ENCODE measurements at places on chromosomes 2 and 18. TPM values are rescaled to one million over a fixed set of nuclear protein-coding genes. Genes with fewer than 3 reads are reported as not detected.

DNA sequence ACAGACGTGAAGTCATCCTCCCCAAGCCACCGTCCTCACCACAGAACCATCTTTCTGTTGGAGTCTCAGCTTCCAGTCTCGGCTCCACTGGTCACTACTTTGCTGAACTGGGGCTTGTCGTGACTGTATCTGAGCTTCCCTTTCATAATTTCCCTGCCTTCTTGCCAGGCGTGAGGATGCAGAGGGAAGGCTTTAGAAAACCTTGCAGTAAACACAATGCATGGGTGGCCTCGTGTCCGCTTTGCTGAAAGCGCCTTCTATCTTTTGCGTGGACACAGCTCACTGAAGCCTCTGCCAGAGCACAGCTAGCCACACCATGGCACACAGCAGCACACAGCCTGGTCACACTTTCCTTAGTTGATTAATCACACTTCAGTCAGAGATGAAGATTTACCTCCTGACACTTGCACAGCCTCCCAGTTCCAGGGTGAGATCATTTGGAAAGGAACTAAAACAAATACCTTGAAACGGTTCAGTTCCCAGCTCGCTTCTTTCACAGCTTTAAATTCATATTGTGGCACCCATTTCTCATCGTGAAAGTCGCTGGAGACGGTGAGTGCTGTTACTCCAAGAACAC is 2.8 kb upstream of the GPR45 start:
- no peaks in the 10 kb centered on the region for H3K36me3 ChIP-seq
- H3K27me3 ChIP-seq = no peaks in the 10 kb centered on the region
- H3K27ac ChIP-seq = no peak overlapping the region
- H3K4me3 ChIP-seq = no peak overlapping the region
- H3K4me1 ChIP-seq = no peaks in the 10 kb centered on the region

DNA sequence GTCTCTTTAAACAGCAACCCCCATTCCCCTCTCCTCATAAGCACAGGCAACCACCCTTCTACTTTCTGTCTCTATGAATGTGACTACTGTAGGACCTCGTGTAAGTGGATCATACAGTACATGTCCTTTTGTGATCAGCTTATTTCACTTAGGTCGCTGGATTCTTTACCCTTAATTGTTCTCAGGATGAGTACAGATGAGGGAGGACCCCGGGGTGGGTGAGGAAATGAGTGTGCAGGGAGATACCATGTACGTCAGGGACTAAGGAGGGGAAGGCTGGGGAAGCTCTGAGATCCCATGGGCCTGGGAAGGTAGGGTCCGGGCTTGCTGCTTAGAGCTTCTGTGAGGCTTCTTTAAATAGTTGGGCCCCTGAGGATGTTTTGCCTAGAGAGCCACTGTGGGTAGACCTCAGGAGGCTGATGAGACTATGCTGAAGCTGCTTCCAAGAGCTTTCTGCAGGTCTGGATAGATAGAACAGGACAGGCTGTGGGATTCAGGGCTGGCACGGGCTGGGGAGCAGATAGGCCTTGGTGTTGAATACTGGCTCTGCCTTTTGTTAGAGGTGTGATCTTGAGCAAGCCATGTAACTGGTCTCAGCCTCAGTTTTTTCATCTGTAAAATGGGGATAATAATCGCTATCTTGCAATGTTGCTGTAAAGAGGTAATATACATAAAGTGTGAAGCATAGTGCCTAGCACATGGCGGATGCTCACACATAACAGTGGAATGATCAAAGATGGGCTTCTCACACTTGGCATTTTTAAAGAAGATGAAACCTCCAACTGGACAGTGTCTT is 155.3 kb downstream of the PRKCE start:
- no peaks in the 10 kb centered on the region for H3K27me3 ChIP-seq
- H3K36me3 ChIP-seq = no peaks in the 10 kb centered on the region
- H3K4me3 ChIP-seq = no peak overlapping the region
- no peak for DNase-seq
- H3K4me1 ChIP-seq = no peaks in the 10 kb centered on the region

DNA sequence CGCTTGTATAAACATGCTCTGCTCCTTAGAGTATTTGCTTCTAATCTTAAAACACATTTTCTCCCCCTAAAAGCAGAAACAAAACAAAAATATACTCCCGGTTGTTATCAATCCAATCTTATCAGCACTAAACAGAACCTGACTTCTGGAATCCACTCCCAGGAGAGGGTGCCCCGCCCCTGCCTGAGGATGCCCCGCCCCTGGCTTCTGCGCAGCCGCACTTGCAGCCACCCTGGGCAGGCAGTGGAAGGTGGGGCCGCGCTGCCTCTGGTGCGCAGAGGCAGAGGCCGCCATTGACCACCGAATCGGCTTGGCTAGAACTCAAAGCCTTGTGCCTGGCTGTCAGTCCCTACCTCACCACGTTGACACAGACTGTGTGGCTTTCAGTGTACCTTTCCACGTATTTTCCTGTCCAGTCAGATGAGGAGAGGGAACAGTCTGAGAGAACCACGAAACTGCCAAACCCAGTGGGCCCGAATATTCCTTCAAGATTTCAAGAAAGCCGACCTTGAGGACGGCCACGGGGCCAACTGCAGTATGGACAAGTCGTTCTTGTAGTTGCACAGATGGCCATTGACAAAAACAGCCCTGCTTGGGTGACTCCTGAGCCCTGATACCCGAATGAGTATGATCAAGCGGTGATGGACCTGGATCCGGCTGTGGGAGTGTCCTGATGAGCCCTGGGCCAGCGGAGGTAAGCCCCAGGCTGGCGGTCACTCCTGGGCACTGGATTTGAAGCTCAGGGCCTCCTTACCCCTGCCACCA is 46.2 kb upstream of the ARHGAP28 start:
- H3K36me3 ChIP-seq = no peaks in the 10 kb centered on the region
- H3K27me3 ChIP-seq = no peaks in the 10 kb centered on the region
- H3K27ac ChIP-seq = no peak overlapping the region
- DNase-seq = no peak
- no peaks in the 10 kb centered on the region for H3K4me1 ChIP-seq

DNA sequence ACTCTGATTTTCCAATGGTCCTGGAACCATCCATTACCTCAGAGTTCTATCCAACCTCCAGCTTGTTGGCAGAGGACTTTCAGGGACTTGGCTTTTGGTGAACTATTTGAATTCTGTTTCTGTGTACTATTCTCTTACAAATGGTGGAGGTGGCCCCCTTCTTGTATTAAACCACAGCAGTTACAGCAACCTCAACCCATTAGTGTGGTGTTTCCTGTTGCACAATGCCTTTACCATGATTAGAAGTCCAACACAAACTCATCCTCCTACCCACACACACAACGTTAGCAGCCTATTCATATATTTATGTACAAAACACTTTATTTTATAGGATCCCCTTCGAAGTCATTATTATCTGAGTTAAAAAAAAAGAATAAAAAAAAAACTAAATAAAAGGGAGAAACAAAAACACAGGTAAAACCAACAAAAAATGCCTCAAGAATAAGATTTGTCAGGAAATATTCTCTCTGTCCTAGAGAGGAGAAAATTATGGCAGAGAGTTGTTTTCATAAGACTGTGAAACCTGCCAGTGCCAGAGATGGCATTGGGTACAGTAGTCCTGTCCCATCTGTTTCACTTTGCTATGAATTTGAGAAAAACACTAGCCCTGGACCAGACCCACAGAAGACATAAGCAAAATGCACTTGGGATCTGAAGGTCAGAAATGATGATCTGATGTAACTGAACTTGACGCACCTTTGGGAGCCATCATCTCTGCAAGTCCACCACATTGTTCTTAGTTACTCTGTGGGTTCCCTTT is 1896.0 kb upstream of the PIK3C3 start:
- DNase-seq = no peak
- H3K27me3 ChIP-seq = no peaks in the 10 kb centered on the region
- no peak overlapping the region for H3K4me3 ChIP-seq
- H3K36me3 ChIP-seq = no peaks in the 10 kb centered on the region
- H3K4me1 ChIP-seq = no peaks in the 10 kb centered on the region
- H3K27ac ChIP-seq = no peak overlapping the region

The SH2D6 gene
- not detected for total RNA-seq

- H3K4me3 ChIP-seq = no peak overlapping the region
- H3K4me1 ChIP-seq = no peaks in the 10 kb centered on the region
- DNase-seq = no peak
- H3K36me3 ChIP-seq = no peaks in the 10 kb centered on the region
- no peaks in the 10 kb centered on the region for H3K27me3 ChIP-seq
These were observed 121.9 kb downstream of the CACNB4 start for GRCh38 chr2:151976945-151977353.

DNA sequence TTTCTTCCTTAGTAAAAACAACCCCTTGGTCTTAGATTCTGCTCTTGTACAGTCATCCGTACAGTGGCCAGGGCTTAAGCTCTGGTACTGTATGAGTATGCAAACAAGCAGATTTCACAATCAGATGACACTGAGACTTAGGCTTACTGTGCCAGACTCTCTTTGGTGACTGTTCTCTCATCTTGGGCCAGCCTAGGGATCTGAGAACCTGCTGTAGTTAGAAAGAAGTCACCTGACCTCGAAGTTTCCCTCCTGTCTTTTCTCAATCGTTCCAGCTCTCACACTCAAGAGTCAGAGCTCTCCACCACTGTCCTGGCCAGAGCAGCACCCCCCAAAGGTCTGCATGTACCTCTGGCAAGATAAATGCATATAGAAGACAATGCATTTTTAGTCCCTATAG is 63.2 kb downstream of the ZEB2 start:
- H3K4me3 ChIP-seq = no peak overlapping the region
- no peak for DNase-seq
- no peak overlapping the region for H3K27ac ChIP-seq
- peaks cover 57% of the 10 kb centered on the region for H3K27me3 ChIP-seq
- no peaks in the 10 kb centered on the region for H3K36me3 ChIP-seq

DNA sequence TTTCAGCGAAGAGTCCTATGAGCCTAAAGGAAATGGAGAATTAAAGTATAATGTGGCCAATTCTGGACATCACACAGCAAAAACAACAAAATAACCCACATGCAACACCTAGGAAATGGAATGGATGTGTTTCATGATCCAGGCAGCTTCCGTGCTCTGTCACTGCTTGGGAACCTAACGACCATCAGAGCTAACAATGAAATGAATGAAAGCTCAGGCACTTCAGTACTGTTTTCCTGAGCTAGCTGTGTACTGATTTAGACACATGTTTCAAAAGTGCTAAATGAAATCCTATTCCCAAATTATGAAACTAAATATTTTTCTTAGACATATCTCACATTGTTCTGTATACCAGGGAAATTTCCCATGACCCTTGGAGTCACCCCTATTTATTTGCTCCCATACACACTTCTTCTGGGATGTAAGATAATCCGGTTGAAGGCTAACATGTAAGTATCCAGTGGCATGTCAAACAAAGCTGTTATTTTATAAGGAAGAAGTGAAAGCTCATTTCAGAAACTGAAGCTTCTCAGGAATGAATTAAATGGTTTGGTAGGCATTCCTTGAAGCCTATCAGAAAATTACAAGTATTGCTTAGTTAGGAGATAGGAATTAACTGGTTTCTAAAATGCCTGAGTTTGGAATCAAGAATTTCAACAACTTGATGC is 108.5 kb upstream of the RND3 start:
- no peak overlapping the region for H3K4me3 ChIP-seq
- no peaks in the 10 kb centered on the region for H3K36me3 ChIP-seq
- H3K4me1 ChIP-seq = no peaks in the 10 kb centered on the region
- DNase-seq = no peak
- no peak overlapping the region for H3K27ac ChIP-seq

The NLRC4 gene
- total RNA-seq = 1.4 TPM

DNA sequence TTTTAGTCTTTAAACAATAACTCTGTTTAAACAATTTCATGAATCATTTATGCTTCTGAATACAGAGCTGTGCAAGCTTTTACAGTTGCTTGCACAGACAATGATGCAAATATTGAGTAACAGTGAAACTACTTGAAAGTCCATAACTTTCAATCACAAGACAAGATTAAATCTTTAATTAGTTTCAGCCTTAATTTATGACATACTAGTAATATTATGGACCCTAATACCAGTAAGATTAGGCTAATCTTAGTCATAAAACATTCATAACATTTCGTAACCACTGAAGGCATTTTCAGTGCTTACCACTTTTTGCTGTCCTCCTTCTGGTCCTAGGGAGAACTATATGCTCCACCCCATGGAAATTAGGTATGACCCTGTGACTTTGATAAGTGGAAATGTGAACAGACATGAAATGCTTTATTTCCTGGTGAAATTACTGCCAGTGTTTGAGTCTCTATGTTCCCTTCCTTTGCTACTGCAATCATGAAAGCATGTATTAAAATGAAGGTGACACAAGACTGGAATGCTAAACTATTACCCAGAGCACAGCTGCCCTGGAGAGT is 1.8 kb upstream of the COBLL1 start:
- no peaks in the 10 kb centered on the region for H3K27me3 ChIP-seq
- no peak overlapping the region for H3K4me3 ChIP-seq
- H3K27ac ChIP-seq = no peak overlapping the region
- no peaks in the 10 kb centered on the region for H3K36me3 ChIP-seq

DNA sequence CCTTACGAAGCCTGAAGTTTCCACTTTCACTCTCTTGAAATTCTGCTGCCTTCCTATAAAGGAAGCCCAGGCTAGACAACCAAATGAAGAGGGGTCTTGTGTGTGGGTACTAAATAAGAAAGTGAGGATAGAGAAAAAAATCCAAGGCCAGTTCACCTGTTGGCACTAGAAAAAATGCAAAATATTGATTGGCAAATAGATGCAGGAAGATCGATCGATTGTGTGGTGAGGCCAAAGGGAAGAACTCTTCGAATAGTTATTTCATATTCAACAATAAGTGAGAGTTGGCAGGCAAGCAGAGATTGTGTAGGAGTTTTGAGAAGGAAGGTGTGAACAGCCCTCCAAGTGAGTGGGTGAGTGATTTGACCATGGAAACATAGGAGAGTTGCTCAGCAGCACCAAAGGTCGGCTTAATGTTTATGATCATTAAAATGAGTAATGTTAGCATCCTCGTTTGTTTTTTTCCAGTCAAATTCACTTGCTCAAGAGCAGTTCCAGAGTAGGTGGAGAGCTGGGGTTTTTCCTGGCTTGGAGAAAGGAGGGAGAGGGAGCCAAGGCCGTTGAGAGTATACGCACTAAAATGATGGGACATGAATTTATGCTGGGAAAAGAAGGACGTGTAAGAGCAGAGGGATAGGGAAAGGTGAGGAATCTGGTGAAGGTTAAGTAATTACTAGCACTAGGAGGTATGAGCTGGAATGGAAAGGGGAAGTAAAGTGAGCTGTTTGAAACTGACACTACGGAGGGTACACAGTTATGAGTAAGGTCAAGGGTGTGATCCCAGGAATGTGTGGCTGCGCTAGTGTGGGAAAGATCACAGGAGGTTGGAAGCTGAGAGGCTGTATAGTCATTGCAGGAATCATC is 1.1 kb upstream of the NAPG start:
- no peak overlapping the region for H3K4me3 ChIP-seq
- no peaks in the 10 kb centered on the region for H3K27me3 ChIP-seq
- H3K36me3 ChIP-seq = no peaks in the 10 kb centered on the region
- H3K4me1 ChIP-seq = peaks cover 20% of the 10 kb centered on the region

DNA sequence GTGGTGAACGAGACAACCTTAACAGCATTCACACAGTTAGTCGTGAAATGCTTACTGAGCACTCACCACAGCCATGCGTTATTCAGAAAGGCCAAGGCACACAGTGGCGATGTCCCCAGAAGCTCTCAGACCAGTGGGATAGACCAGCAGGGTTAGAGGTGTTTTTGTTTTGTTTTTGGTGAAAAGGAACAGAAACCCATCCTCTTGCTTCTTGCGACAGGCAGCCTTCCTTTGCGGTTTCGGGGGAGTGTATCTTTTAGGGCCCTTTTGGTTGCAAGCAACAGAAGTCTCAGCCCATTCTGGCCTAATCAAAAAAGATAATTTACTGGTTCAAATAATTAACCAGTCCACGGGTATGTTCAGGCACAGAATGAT is 4.7 kb downstream of the GNLY start:
- H3K27ac ChIP-seq = no peak overlapping the region
- no peaks in the 10 kb centered on the region for H3K36me3 ChIP-seq
- H3K27me3 ChIP-seq = no peaks in the 10 kb centered on the region
- DNase-seq = no peak
- H3K4me3 ChIP-seq = no peak overlapping the region

All from transverse colon (tissue), 4 donors.